ENCODE measurements at places on chromosomes 4 and X. TPM values are rescaled to one million over a fixed set of nuclear protein-coding genes. Genes with fewer than 3 reads are reported as not detected.

DCLK2 gene
- 3.2 TPM for total RNA-seq

TMPRSS11D gene
- total RNA-seq = not detected

SUPT20HL1 gene
- total RNA-seq = not detected

CCDC158 gene
- under 0.01 TPM for total RNA-seq

EDA gene
- 0.97 TPM for total RNA-seq

MFSD8 gene
- 17.2 TPM for total RNA-seq

LRAT gene
- total RNA-seq = not detected

CD38 gene
- total RNA-seq = not detected

HPF1 gene
- total RNA-seq = 50.2 TPM

CSAG3 gene
- total RNA-seq = not detected

RGN gene
- under 0.01 TPM for total RNA-seq

CENPVL1 gene
- total RNA-seq = not detected

EGFL6 gene
- not detected for total RNA-seq

TSPAN6 gene
- 66.3 TPM for total RNA-seq
